ENCODE measurements at places on chromosomes 3 and 15.

DNA sequence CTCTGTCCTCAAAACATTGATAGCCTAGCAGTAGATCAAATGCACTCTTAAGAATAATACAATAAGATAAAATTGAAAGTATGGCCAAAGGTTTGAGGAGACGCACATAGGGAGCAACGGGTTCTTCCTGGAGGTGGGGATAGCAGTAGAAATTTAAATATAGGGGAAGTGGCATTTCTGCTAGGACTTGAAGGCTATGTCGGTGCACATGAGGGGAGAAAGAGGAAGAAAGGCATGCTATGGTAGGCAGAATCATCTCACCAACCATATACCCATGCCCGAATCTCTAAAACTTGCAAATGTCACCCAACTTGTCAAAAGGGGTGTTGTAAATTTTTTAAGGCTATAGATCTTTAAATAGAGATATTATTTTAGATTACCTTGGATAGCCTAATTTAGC is 735.1 kb upstream of the LMCD1 start:
- no peak for DNase-seq

GRCh38 chr15:60555291-60555690 is 76.3 kb upstream of the ICE2 start:
- no peak for DNase-seq

DNA sequence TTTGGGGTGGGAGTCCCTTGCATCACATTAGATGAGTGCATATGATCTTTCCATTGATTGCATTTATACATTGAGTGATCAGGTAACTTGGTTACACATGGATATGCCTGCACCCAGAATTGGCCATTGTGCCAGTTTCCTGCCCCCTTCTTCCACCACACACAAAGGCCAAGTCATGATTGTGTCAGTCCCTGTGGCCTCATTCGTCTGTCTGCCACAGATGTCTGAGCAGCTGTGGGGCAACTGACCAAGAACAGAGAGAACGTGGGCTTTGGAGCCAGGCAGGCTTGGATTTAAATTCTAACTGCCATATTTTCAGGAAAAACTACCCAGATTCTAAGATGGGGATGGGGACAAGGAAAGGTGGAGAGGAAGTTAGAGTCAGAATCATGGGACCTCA is 27.0 kb downstream of the CCNL1 start:
- no peak for DNase-seq

DNA sequence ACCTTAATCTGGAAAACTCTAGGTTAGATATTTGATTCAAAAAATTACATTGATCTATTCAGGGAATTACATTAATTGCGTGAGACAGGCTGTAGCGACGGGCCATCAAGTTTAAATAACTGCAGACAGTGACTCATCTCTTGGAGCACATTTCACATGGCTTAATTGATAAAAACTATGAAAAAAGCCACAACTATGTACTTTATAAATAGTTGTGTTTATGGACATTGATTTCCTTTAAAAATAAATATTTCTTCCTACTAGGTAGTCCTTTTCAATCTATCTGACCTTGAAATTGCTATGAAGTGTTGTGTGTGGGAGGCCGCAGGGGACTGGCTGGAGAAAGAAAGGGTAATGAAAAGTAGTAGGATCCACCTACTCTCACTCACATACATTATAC is 157.8 kb downstream of the IL1RAP start:
- DNase-seq: no peak

DNA sequence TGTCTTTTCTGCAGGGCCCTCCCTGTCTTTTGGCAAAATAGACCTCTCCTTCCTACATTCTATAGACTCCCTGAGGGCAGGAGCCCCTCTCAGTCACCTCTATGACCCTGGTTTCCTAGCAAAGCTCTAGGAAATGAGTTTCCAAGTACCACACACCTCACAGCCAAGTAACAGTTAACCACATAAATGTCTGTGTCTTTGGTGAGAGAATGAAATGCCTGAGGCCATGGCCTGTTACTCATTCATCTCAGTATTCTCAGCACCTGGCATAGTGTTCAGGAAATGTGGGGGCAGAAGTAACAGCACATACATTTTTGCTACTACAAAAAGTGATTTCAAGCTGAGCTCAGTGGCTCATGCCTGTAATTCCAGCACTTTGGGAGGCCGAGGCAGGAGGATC is 21.0 kb downstream of the RFT1 start:
- DNase-seq: no peak

- DNase-seq: no peak
Observed at GRCh38 chr15:78301828-78302227, 2.4 kb upstream of the SKIC8 start.

Data from effector memory CD4-positive, alpha-beta T cell (primary cell).